ENCODE measurements at places on chromosomes 3 and 15.

DNA sequence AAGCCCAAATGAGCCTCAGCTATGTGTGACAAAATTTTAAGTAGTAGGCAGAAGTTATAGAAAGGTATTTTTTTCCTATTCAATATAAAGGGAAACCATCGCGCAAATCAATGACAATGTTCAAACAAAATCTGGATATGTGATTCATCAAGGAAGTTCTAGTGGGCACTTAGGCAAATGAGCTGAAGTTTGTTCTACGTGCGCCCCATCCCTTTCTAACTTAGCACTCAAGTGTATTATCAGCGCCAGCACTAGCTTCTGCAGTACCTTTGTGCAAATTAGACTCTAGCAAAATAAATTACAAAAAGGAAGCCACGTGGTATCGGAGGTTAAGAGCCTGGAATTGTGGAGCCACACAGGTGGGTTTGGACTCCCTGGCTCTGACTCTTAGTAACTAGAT, 91.1 kb downstream of the TBL1XR1 start:
- DNase-seq = no peak

DNA sequence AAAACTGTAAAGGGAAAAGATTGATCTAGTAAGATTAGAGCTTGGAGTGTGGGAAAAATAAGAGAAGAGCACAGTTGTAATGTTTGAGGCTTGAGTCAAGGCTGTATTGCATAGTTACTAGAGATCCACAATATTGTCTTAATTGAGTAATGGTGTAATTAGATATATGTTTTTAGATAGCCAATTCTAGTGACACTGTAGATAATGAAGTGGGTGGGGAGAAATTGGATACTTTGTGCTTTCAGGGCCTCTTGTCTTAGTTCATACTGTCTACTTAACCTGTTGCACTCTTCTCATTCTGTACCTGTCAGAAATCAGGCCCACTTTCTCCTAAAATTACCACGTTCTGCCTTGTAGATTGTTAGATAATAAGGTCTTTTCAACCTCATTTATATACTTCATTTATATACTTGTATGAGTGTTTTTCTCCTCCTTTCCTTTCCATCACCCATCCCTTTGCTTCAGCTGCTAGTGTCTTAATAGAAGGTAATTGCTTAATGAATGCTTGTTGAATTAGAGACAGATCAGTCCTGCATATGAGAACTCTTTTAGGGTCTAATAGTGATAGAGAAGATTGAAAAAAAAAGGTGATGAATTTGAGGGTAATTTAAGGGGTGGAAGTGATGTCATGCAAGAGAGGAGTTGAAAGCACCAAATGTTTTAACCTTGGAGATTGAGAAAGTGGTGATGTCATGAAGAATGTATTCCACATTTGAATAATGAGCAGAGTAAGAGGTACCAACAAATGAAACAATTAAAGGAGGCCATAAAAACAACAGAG, 32.0 kb downstream of the PIK3CA start:
- no peak for DNase-seq

DNA sequence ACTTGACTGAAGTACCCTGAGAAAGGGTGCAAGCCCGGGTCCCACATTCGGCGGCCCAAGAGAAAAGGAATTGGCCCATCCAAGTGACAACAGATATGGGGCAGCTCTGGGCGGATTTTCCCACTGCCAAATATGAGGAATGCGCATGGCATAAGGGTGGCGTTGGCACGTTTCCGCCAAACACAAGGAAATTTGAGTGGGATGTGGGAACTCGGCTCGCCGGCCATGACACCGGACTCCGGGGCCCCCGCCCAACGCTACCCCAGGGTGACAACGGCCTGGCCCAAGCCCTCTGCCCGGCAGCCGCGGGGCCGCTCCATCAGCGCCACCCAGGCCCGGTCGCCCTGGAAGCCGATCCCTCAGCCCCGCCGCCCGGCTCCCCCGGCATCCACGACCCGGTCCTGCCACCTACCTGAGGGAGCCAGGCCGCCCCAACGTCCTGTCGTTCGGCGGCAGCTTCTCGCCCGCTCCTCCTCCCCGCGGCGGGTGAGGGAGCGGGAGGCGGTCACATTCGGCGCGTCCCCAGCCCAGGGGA, 449 bp downstream of the RAF1 start:
- DNase-seq = peak; percentile 2

GRCh38 chr15:38810686-38811085, 246.1 kb upstream of the RASGRP1 start:
- DNase-seq = no peak

GRCh38 chr3:146218880-146219866, 31.7 kb downstream of the PLSCR4 start:
- peak; percentile 14 for DNase-seq

- DNase-seq = no peak
These were observed 39.9 kb downstream of the RAB6B start for GRCh38 chr3:133855772-133856171.

All from stimulated activated CD8-positive, alpha-beta memory T cell treated with anti-CD3 and anti-CD28 coated beads, Interleukin-4, amount 100 ng/mL, for 1 hour (primary cell).